ENCODE measurements at places on chromosomes 13 and 19.

GRCh38 chr19:46979126-46980105, 40.2 kb upstream of the NPAS1 start:
- DNase-seq = no peak

DNA sequence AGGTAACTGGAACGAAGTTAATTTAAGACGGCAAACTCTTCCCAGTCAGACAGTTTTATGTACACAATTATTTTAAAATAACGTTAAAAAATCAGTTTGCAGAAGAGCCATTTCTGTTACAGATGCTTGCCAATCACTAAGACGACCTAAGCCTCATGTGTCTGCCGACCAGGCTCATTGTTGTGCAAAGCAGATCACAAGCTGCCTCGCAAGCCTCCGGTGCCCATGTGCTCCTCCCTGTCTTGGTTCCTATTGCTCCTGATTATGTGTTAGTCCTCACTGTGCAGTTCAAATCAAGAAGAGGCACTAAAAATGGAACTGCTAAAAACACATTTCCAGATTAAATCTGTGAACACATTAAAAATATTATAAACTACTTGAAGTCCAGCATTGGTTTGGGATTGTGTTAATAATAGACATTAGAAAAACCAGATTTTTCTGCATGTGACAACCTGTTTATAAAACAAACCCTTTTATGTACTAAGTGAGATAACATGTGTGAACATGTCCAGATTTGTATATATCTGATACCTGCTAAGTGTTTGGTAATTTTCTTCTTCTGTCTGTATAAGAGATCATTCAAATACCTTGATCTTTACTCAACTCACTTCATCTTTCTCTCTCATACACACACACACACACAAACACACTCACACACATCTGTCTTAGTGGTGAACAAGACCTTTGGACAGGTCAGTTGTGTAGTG, 81.9 kb upstream of the SLC15A1 start:
- no peak for DNase-seq

- no peak for DNase-seq
Measured at GRCh38 chr19:40510526-40511115, 43.8 kb downstream of the SPTBN4 start.

DNA sequence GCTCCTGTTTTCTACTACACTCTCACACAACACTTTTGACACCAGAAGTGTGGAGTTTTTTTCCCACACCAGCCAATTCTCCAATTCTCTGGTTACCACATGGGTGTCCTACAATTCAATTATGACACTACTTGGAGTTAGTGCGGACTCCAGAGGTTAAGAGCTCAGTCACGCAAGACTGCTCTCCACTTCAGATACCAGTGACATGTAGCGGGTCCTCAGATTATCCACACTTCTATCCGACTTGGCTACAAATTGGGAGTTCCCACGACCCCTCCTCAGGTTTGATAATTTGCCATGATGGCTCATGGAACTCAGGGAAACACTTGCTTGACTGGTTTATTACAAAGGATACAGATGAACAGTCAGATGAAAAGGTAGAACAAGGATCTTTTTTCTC, 32.9 kb downstream of the PAN3 start:
- no peak for DNase-seq

DNA sequence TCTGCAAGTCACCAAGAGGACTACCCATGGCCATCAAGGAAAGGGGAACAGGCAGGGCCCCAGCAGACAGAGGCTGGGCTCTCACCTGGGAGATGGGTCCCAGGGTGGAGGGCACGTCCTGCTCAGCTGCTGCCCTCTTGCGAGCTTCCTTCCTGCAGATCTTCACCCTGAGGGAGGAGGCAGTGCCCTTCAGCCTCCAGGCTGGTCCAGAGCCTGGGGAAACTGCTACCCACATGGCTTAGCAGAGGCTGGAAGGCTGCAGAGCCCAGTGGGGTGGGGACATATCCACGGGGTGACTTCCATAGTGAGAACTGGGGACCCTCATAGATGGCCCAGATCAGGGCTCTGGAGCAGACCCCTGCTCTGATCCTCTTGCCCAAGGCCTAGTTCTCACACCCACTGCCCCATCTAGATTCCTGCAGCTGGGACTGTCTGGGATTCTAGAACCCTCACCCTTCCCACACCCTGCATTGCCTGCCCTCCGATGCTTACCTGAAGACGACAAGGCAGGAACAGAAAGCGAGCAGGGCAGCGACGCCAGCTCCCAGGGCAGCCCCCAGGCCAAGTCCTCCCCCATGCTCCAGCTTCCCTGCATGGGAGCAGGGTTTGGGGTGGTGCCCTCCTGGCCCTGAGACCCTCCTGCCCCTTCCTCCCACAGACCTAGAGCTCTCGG, 9.0 kb downstream of the SIGLEC11 start:
- DNase-seq = no peak

DNA sequence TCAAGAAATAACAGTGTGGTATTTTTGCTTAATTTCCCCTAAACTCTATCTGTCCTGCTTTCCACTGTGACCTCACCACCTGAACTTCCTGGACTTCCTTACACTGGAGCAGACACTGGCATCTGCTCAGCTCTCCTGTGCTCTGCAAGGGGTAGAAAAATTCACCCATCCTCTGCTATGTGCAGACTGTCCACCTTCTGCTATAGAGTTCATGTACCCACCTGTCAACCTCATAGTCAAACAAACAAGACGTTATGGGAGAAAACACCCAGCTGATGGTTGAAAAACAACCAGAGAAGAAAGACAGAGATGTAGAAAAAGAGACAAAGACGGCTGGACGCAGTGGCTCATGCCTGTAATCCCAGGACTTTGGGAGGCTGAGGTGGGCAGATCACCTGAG, 12.2 kb downstream of the LAIR1 start:
- no peak for DNase-seq

GRCh38 chr13:34310539-34310938, 492.6 kb downstream of the RFC3 start:
- DNase-seq = no peak

DNA sequence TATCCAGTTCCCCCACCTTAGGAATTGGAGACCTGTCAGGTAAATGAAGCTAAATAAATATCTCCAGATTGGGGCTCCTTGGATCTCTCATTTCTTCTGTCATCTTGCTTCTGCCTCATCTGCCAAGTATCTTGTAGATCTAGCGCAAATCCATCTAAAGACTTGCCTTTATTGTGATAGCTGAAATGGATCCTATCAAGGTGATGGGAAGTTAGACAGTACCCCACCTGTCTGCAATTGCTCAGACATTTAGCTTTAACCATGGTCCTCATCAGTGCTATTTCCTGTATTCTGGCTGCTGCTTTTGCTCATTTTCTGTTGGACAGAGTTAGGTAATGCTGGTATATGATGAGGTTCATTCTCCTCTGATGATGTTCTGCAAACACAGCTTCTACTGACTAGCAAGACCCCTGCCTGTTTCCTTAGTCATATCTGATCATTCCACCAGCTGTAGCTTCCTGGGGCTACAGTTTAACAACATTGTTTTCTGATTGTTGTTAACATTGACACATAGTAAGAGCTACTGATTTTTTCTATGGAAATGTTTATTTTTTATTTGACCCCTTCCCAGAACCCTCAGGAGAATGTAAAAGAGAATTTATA, 340.0 kb downstream of the DCT start:
- DNase-seq = no peak

GRCh38 chr13:51793570-51794271, 10.2 kb downstream of the DHRS12 start:
- peak; percentile 74 for DNase-seq

DNA sequence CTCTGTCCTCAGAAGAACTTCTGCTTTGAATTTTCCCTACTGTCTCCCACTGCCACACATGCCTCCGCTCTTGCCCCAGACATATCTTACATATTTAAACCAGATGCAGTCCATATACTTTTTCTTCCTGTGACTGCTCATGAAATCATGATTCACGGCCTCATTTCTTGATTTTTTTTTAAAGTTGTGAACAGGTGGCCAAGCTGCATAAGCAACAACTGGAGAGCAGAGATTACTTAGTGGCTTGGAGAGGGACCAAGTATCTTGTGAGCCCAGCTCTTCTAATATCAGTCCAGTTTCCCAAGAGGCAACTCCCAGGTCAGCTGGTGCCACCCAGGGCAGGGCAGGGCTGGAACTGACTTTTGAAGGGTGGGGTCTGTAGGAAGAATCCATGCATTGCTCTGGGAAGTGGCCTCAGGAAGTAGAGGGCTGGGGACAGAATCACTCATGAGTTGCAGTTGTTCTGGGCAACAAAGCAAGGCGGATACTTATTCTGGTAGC, 152.4 kb downstream of the LMO7 start:
- peak; percentile 46 for DNase-seq

GRCh38 chr13:30030141-30030750, 179.8 kb upstream of the UBL3 start:
- DNase-seq = no peak

- no peak for DNase-seq
Measured at GRCh38 chr19:35093941-35094647, 21.5 kb upstream of the FXYD3 start.

- no peak for DNase-seq
Measured at GRCh38 chr19:44602081-44602480, 11.3 kb upstream of the IGSF23 start.

DNA sequence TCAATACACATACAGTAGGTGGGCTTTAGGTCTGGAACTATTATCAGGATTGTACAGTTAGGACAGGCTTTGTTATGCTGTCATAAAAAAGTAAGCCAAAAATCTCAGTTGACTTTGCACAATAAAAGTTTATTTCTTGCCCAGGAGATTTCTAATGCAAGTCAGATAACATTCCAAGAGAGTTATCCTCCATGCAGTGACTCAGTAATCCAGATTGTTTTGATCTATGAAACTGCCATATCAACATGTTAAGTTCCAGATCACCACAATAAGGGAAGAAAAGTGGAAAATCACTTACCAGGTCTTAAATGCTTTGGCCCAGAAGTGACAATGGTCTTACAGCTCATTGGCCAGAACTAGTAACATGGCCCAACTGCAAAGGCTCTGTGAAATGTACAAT, 636.2 kb upstream of the KLF12 start:
- DNase-seq = peak; percentile 57

DNA sequence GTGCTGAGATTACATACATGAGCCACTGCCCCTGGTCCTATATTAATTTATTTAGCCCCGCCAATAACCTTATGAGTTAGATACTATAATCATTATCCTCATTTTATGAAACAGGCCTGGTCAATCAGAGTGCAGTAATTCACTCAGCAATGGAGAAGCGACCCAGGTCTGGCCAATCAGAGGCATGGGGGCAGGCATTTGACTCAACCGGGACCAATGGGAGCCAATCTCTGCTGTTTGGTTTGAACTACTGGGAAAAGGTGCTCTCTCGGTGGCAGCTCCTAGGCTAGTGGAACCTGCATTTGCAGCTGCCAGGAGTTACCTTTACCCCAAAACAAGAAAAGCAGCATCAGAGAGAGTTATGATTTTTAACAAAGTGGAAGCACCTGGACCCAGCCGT, 6.6 kb downstream of the SIRT2 start:
- no peak for DNase-seq

DNA sequence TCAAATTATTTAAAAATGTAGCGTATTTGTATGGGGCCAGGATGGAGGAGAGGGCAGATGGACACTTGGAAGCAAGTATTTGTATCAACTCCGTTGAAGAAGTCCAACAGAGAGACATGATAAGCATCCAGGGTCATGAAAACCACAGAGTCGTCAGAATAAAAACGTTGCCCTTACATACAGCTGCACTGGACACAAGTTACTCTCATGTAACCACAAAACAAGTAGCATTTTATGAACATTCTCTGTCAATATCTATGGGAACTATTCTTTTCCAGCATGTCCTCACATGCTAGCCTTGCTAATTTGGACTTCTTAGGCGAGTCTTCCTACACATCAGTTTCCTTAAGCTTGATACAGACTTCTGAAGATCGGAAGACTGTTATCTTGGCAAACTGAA, 35.0 kb downstream of the EFNB2 start:
- no peak for DNase-seq

DNA sequence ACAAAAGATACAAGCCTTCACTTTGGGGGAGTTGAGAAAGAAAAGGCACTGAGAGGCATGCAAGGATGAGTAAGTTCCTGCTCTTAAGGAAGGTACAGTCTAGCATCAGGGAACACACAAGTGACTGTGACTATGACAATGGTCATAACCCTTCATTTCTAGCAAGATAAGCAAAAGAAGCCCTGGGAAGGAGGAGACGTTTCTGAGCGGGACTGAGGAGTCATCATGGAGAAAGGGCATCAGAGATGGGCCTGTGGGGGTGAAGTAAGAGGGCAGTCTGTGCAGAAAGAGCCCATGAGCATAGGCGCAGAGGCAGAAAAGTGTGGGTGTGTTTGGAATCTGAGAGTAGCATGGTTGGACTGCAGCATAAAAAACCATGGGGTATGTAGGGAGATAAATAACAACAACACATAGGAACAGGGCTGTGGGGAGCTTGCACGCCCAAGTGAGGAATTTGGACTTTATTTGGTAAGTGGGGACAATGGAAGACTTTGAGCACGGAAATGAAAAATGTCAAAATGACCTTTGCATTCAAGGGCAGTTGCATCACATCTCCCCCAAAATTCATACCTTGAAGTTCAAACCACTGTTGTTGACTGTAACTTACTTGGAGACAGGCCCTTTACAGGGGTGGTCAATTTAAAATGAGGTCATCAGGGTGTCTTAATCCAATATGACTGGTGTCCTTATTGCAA, 86.7 kb downstream of the MBNL2 start:
- peak; percentile 20 for DNase-seq

DNA sequence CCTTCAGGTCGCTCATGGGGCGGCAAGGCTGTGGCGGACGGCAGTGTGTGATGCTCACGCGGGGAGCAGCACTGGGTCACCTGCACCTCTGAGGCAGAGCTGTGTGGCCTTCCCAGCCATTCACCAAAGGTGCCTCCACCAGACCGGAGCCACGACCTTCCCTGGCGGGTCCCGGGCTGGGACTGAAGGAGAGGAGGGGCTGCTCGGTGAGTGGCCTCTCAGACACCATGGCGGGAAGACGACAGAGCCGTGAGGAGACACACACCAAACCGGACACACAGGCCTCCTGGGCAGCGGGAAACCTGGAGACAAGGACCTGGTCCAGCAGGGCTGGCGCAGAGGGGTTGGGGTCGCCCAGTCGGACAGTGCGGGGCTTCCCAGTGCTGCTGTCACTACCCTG, 7.5 kb downstream of the MCF2L start:
- DNase-seq = no peak

GRCh38 chr13:28585561-28585960, 73.4 kb upstream of the POMP start:
- DNase-seq = no peak

DNA sequence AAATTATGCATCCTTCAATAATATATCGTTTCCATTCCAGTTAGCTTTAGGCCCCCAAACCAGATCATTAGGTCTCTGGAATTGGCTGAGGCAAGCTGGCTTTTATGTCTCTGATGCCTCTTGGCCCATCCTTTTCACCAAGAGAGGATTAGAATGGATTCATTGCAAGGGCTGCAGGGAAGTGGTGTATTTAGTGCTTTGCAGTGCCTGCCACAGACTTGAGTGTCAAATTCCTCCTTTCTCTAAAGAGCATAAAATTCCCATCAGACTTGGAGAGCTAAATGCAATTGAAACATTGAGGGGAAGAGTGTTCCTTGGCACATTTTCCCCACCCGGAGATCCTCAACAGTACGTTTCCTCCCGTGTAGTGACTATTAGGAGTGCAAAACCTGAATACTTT, 302.6 kb downstream of the ATP8A2 start:
- no peak for DNase-seq
